ENCODE measurements at places on chromosomes 5 and 9.

- no peak for DNase-seq
Measured at GRCh38 chr5:104186100-104186499, 623.5 kb upstream of the NUDT12 start.

- no peak for DNase-seq
Measured at GRCh38 chr5:87411586-87411972, 1.2 kb downstream of the CCNH start.

- no peak for DNase-seq
Measured at GRCh38 chr9:96187151-96187555, 114.8 kb downstream of the HSD17B3 start.

DNA sequence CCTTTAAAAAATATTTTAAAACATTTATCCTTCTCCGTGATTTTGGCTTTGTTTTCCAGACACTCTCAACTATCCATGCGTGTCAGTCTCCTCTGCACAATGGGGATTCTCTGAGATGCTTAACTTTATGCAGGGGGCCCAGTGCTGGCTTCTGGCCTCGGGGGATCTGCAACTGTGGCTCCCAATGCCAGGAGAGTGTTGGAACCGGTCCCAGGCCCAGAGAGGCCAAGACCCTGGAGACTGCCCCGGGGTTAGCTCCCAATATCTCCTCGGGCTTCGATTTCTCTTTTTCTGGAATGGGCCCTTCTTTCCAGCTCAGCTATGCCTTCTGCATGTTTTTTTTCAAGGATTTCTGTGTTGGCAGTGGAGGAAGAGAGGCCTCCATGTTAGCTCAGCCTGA is 20.1 kb upstream of the SARDH start:
- DNase-seq, result no peak

- no peak for DNase-seq
Measured at GRCh38 chr5:77971776-77972468, 195.8 kb upstream of the TBCA start.

GRCh38 chr5:61647672-61648071 is 315.6 kb downstream of the ZSWIM6 start:
- no peak for DNase-seq

DNA sequence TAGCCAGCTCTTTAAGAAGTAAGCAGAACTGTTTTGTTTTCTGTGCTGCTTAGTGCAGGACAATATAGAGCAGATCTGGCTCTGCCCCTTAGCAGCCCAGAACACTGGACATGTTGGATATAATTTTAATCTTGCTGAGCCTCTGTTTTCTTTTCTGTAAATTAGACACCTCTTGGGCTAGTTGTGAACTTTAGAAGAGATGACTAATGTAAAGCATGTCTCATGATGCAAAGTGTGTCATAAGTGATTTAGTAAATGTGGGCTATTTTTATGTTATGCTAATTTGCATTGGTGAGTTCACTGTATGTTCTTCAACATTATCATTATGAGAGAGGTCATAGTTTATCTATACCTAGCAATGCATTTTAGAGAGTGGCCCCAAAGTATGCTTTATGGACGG is 156.1 kb upstream of the ADAMTSL1 start:
- no peak for DNase-seq

- no peak for DNase-seq
Measured at GRCh38 chr5:16994565-16994964, 58.5 kb upstream of the MYO10 start.

DNA sequence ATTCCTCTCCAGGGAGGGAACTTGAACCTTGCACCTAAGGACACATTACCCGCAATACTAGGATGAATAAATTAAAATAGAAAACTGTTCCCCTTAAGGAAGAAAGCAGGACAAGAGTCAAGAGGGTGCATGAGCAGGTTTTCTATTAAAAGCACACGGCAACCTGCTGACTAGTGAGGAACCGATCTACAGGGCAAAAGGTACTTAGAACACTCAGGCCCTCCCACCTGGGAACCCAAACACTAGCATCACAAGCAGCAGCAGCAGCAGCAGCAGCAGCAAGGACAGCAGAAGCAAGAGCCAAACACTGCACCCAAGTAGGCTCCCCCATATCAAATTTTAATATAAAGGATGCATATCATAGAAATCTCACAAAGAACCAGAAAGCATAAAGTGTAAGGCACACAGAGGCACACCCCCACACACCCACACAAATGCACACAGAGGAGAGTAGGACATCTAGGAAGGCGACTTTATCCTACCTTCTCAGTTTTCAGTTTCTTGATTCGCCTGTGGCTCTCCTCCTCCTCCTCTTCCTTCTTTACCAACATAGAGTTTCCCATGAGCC is 2.8 kb downstream of the ZNF608 start:
- no peak for DNase-seq

GRCh38 chr5:5421961-5422818 is at the start of gene ICE1:
TSS of gene ICE1 (plus strand) at chr5:5422677. CDS start at chr5:5422916, 239 bp downstream.
- peak; percentile 92 for DNase-seq

DNA sequence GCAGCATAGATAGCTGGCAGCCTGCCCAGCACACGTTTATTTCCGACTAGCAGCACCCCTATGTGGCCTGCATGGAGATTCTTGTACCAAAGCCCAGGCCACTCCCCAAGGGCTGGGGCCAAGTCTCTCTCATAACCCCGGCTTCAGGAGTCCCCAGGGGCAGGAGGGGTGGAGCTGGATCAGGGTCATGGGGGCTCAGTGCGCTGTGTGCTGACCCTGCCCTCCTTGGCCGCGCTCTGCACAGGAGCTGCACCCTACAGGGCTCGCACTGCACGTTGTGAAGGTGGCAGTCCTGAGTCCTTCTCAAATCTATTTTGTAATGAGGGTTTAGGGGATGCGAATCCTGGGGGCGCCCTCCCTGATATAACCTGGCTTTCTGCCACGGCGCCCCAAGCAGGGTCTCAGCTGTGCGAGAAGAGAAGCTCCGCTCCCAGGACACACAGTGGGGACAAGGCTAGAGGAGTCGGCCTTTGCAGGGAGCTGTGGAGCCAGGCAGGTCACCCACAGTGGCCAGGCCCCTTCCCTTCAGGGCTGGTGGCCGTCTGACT is 28.6 kb downstream of the NKD2 start:
- no peak for DNase-seq

DNA sequence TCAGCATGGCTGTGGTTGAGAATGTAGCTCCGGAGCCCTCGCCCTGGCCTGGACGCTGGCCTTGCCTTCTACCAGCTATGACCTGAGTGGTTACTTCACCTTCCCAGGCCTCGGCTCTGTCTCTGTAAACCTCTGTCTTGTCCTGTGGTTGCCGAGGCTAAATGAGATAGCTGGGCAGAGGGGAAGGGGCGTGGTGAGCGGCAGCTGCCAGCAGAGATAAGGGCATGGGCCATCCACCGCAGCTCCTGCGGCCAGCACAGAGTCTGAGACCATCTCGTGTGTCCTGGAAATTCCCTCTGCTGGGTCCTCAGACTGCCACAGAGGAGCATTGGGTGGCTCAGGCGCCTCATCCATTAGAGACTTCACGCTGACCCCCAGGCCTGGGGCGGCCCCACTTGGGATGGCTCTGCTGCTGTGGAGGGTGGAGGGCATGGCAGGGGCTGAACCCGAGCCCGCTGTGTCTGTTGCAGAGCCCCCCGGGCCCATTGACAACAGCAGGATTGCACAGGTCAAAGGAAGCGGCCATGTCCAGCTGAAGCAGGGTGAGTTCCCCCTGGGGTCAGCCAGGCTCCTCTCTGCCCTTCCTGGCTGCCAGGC is 43.9 kb downstream of the USP20 start:
- DNase-seq, result no peak

- DNase-seq, result no peak
Measured at GRCh38 chr5:142939006-142939405, 168.8 kb downstream of the ARHGAP26 start.

DNA sequence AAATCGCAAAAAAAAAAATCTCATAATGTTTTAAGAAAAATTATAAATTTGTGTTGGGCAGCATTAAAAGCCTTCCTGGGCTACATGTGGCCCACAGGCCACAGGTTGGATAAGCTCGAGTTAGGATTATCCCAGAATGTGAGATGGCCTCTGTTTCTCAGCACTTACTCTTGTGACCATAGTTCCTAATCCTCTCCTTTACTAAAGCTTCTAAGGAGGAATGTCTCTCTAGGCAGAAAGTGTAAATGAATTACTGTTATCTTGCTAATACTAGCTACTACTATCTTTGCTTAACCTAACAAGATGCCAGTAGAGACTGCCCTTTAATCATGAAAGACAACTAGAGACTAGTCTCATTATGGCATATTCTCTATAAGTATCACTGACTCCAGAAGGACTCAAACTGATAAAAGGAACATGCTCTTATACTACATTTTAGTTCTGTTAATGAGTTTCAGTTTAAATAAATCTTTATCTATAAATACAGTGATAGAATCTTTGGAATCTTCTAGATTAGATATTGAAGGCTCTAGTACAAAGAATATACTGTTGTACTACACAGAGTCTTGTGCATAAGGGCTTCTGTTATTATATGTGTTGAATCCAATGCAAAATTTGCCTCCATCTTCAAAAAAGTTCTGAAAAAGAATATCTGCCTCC is 13.8 kb downstream of the INVS start:
- DNase-seq, result no peak

GRCh38 chr5:8033261-8033660 is 164.3 kb downstream of the MTRR start:
- no peak for DNase-seq

GRCh38 chr9:108662956-108663355 is 192.8 kb downstream of the ACTL7B start:
- no peak for DNase-seq

DNA sequence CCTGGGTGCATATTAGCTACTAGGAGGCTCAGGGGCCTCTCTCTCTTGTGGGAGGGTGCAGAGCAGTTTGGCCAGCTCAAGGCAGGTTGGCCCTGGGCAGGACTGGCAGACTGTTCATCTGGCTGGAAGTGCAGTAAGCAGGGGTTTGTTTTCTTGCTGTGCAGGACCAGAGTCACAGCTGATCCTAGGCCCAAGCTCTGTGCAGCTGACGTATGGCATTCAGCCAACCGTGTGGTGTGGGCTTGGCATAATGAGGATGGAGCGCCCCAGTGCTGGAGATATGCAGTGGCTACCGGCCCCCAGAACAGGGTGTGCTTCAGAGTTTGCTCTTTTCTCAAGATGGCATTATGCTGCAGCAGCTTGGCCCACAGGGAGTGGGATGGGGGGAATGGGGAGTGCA is 31.0 kb upstream of the PHF24 start:
- no peak for DNase-seq

GRCh38 chr5:72066705-72067107 is 40.6 kb upstream of the MAP1B start:
- no peak for DNase-seq

DNA sequence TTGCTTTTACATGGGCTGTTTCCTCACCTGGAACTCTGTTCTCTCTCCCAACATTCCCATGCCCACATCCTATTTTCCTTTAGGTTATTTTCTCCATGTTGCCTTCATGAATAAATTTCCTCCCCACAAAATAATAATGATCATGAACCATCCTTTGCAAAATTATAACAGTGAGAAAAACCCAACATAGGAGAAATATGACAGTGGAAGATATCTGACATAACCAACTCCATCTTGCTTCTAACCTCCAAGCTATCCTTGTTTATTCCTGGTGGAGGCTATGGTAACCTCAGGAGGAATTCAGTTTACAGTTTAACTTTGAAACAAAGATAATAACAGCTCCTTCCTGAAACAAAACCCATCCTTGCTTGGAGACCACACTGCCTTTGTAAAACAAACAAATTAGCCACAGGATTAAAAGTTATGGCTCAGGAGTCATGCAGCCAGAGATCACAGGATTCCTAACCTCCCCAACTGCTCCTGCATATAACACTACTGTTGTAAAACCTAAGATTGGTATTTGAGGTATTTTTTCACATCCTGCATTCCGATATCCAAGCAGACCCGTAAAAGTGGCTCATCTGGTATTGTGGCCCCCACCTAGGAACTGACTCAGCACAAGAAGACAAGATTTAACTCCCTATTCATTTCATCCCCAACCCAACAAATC is 212.4 kb downstream of the TRIM32 start:
- DNase-seq, result no peak

- no peak for DNase-seq
Measured at GRCh38 chr5:161713042-161713441, 27.5 kb downstream of the GABRA6 start.

DNA sequence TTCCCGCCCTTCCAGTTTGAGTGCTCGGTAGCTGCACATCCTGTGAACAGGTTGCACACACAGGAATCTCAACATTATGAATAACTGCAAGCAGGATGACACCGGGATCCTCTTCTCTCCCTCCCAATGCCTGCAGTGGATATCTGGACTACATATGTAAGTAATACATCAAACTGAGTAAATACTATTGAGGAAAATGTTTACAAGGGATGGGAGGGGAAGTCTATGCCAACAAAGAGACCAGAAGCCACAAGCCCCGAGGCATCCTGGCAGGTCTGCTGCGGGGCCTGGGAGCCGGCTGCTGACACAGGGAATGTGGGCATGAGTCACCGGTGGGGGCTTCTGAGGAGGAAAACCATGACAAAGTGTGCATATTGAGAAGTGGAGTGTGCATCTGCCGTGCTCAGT is 8.6 kb upstream of the ANKRD33B start:
- DNase-seq, result no peak

DNA sequence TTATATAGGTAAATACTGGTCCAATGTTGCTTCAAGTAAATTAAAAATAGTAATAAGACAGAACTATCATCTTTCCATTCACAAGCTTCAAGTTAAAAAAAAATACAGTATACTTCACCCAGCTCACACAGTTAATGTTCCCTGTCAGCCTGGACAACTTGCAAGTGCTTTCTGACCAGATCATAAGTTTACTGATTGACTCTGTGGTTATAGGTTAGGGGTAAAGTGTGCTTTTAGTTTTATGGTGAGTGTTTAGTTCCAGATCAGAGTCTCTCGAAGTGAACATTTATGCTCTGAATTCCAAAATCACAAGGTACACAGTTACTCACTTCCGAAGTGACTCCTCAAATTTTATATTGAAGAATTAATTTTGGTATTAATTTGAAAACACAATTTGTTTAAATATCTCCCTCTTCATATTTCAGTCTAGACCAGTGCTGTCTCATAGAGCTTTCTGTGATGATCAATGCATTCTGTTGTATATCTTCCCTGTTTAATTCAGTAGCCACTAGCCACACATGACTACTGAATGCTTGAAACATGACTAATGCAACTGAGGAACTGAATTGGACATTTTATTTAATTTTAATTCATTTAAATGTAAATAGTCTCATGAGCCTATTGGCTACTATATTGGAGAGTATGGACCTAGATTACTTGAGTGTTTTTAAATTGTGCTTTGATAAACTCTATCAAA is 90.7 kb downstream of the MEF2C start:
- DNase-seq, result no peak

GRCh38 chr9:124279531-124280175 is 21.9 kb downstream of the NEK6 start:
- DNase-seq, result no peak

DNA sequence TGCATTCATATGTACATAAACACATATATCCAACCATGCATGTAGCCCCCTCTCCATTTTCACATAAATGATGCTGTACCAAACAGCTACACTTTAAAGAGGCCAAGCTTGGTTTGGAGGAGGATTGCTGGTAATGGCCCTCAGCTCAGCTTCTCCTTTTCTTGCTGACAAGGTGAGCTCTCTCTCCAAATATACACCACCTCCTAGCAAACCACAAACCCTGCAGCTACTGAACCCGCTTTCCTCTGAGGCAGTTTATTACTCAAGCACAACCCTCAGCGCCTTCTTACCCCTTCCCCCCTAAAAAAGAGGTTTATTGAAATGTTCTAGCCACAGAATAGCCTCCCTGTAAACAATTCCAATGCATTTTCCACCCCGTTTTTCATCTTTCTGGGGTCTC is 54.0 kb downstream of the ALG2 start:
- DNase-seq, result no peak
